Breast epithelium (tissue), 4 donors: ENCODE measurements at places on chromosomes 5 and 9.

DNA sequence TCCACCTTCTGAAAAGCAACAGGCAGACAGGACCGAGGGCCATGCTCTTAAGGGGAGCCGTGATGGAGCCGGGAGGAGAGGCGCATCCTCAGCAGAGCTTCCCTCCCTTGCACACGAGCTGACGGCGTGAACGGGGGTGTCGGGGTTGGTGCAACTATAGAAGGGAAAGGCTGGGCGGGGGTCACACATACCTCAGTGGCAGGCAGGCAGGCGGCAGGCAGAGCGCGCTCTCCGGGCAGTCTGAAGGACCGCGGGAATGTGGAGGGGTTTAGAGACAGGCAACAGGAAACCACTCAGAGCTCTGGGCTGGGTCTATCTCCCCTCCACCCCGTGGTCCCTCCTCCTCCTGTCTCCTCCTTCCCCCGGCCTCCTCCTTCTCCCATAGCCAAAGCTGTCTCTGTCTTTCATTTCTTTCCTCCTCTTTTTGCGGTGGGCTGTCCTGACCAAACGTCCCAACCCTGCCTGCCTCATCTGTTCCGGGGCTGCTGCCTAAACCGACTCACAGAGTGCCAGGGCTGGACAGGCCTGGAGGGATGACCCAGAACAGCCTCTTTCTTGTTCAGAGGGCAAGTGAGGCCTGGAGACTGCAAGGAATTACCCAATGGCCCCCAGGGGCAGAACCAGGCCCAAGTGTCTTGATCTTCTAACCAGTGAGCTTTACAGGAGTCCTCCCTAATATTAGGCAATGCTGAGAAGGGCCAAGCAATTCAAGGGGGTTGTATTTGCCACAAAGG, at the start of gene SPARC:
Gene SPARC, minus strand, starts transcription at position 242 of the 734 bp plus-strand sequence. CDS start 10,727 bp downstream, outside the sequence.
- no peak for DNase-seq

DNA sequence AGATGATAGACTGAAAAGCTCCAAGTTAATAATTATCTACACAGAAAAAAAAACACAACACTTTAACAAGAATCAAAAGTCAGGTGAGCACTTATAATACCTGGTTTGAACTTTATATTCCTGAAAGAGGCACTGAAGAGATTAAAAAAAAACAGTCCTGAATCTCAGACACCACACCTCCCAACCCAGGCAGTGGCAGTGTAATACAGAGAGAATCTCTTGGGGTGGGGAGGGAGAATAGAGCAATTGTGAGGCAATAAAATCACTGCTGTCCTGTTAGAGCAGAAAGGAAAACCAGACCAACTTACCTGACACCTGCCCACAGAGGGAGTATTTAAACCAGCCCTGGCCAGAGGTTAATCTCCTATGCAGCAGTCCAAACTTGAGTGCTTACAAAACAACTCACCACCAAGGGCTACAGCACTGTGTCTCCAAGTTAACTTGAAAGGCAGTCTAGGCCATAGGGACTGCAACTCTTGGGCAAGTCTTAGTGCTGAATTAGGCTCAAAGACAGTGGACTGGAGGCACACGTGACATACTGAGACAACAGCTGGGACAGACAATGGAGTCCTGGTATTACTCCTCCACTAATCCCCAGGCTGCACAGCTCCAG, 54.2 kb downstream of the SLCO4C1 start:
- no peak for DNase-seq

DNA sequence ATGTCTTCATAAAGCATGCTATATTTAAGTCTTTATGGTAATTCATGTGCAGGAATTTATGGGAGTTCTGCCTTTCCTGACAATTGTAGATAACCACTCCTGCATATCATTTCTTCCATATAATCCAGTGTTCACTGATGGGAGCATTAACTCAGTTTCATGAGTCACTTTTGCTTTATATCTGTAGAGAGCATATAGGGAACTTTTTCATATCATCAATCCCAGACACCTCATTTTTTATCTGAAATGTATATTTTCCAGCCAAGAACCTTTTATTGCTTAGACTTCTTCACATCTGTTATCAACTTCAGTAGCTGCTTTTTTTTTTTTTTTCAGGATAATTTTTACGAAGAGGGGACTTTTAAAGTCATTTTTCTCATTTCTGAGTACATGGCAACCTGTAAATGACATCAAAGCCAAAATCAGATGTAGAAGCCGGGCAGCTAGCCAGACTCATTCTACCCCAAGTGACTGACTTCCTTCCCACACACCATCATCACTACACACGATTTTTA, 41.1 kb downstream of the NFX1 start:
- DNase-seq = no peak

GRCh38 chr9:134396258-134396742, 70.0 kb downstream of the RXRA start:
- no peak for DNase-seq

DNA sequence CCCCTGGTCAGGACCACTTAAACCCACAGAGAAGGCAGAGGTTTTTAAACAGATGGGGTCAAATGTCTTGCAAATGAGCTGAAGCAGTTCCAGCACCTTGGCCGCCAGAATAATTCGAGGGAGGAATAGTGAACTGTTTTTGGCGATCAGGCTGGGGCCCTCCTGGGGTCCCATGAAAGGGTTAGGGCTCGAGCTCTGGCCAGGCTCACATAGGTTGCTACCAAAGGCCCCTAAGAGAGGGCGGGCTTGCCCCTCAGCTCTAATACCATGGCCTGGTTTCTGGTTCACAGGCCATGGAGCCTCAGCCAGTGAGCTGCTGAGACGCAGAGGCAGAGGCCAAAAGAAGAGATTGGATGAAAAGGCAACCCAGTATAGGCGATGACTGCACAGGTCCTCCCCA, 74.8 kb upstream of the UBTD2 start:
- no peak for DNase-seq

DNA sequence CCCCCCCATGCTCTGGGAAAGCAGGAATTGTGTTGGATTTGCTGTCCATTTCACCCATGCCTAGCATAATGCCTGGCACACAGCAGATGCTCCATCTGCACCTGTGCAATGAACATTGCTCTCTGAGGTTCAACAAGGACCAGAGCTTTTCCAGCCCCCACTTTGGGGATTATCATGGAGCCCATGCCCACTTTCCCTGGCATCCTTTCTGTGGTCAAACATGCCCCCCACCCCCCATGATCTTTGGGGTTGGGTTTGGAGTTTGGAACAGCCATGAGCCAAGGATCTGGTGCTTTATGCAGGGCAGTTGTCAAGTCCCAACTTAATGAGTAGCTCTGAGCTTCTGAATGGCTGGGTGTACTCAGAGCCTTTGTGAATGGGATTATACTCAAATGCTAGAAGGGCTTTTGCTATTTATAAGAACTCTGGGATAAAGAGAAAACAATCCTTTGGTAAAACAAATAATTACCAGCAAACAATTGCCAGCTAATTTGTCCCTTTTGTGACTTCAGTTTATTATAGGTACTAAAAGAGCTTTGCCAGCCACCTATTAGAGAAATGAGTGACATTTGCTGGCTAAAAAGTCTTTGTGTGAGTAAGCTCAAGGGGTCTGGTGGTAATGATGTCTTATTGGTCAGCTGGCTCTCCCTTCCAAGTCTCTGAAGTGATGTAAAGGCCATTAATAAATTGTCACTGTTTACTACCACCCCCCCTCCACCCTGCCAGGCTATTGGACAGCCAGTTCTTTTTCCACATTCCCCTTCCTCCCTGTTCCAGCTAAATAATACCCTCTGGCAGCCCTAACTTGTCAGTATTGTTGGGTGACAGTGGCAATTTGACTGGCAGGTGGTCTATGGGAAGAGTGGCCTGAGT, 182.3 kb downstream of the MACROH2A1 start:
- peak; percentile 7 for DNase-seq

DNA sequence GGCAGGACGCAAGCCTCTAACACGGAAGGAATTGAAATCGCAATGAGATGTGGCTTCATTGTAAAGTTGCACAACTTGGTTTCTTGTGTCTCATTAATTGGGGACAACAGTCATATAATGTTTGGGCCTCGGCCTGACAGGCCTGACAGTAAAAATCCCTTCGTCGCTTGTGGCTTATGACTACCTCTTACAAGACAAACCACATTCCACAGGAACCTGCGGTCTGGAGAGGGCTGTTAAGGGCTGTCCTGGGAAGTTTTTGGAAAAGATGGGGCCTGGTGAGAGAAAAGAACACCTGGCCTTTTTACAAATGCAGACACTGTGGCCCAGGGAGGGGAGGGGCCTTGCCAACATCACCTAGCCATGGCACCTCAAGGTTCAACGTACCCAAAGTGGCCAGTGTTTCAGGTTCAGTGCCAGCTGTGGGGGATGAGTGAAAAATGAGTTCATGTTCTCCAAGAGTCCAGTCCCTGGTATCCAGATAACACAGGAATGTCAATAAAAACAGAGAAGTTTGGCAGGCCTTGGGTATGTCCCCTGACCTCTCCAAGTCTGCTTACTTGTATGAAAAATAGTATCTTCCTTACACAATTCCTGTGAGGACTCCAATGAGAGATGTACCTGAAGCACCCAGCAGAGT, 22.2 kb downstream of the SHB start:
- peak; percentile 72 for DNase-seq

GRCh38 chr5:93653716-93654115, 70.7 kb downstream of the NR2F1 start:
- DNase-seq = no peak

GRCh38 chr5:2295476-2295875, 412.8 kb upstream of the IRX4 start:
- no peak for DNase-seq

GRCh38 chr9:80012557-80013330, 441.0 kb downstream of the TLE4 start:
- DNase-seq = no peak

DNA sequence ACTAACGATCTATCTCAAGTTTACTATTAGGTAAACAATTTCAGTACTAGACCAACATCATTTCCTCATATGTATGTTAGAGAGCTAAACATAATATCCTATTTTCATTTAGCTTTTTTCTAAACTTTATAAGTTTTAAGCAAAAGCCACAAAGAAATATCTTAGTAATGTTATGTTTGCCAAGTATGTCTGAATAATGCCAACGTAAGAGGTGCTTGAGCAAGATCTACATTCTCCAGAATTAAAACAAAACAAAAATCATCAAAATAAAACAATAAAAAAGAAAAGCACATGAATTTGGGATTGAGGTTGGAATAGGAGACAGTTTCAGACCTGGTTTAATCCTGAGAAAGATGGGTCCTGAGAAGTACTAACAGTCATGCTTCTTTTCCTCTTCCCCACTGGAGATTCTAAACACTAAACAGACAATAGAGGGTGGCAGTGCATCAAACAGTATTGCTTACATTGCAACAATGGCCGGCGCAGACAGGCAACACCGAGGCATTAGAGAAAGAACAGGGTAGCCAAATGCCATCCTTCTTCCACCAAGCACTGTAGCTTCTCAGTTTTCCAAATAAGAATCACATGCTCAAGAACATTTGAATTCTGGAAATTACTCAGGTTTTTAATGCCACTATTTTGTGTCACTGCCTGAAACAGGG, 33.6 kb downstream of the CSNK1A1 start:
- no peak for DNase-seq

- DNase-seq = no peak
Measured at GRCh38 chr5:128597156-128597555, 59.1 kb upstream of the FBN2 start.

- DNase-seq = no peak
Measured at GRCh38 chr5:60287174-60287771, 393.7 kb upstream of the PDE4D start.

- DNase-seq = no peak
Measured at GRCh38 chr9:14158916-14159315, 155.0 kb downstream of the NFIB start.

- DNase-seq = no peak
Measured at GRCh38 chr9:115978659-115979096, 174.9 kb upstream of the PAPPA start.

DNA sequence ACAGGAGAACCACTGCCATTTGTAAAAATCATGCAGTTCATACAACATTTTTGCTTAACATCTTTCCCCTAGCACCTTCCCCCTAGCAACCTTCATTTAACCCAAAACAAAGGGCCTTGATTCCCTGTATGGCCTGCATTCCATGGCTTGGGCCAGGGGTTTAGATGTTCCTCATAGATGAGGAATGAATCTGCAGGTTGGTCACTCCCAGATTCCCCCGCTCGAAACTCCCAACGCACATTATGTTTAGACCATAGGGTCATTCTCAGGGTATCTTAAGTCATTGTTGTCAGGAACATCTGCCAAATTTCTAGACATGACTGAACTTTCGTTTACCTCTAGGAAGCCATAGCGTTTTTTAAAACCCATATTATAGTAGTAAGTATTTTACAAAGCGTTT, 282.2 kb upstream of the VLDLR start:
- DNase-seq = no peak

- DNase-seq = no peak
Measured at GRCh38 chr5:158406884-158407823, 548.2 kb upstream of the CLINT1 start.
